ENCODE measurements at places on chromosomes 4 and X.
A peak's percentile ranks its signal among the peaks of the same experiment; 100 is the strongest.

DNA sequence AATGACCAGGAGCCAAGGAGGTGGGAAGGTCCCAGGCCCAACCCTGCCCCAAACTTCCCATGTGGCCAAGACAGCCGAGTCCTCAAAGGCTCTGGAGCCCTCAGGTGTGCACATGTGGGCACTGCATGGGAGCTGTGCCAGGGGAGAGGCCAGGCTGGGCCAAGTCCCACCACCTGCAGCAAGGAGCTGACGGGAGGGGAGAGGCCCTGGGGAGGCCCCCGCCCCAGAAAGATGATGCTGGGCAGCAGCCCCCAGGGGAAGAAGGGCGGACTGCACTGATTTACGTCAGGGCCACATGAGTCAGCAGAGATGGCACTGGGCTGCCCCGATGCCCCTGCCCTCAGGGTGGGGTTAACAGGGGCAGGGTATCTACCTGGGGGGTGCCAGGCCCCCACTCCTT is 1.4 kb downstream of the L1CAM start:
- peak; percentile 53 for DNase-seq

GRCh38 chrX:16882702-16883486 is 12.7 kb upstream of the RBBP7 start:
- DNase-seq = peak; percentile 76

DNA sequence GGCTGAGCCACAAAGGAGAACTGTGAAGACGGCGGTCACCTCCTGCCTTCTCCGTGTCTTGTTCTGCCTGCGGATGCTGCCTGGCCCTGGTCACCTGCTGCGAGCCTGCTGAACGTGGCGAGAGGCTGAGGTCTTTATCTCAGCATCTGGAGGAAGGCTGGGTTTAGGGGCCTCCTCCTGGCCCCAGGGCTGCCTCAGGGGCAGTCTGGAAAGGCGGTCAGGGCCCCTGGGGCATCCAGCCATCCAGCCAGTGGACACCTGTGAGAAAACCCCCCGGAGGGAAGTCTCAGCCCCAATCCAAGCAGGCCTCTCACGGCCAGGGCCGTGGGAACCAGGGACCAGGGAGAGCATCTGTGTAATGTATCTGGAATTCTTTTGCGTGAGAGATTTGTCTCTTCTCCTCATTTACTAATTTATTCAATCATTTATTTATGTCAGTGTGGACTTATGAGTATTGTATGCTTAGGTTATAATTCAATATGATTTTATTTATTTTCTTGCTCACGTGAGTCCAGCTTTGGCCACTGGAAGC is 11.3 kb downstream of the PDE6B start:
- no peak for DNase-seq

DNA sequence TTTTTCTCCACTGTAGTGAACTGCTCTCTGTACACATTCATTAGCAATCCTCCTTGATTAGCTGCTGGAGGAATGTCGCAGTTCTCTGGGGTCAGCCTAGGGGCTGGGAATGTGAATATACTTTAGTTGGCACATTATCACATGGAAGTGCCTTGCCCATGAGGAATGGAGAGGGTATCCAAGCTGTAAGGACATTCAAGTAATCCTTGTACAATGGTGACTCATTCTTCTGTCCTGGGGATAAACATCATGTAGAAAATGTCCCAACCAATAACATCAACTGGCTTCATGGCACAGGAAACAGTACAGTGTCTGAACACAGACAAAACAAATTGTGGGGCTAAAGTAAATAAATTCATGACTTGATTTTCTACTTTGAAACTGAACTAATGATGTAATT is 147.1 kb downstream of the GLRA2 start:
- DNase-seq = no peak

GRCh38 chrX:41335198-41335957 is 1.4 kb downstream of the DDX3X start:
- DNase-seq = no peak

GRCh38 chr4:110550260-110550659 is 72.6 kb downstream of the PITX2 start:
- no peak for DNase-seq

- no peak for DNase-seq
These were observed 40.3 kb downstream of the PDGFC start for GRCh38 chr4:156931267-156931666.

DNA sequence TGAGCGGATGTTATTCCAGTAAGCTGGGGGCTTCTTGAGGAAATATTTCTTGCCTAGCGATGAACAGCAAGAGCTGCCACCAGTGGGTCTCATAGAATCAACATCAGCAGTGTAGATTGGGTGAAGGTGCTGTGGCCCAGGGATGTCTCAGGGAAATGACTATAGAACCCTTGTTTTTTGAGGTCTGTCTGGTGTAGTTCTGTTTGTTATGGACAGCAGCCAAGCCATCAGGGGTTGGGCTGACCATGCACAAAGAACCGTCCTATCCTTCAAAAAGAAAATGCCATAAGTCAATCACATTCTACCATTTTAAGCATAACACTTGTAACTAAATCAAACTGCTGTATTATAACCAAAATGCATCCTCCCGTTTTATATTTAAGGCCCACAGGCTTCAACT is 17.3 kb upstream of the C1GALT1C1 start:
- no peak for DNase-seq

DNA sequence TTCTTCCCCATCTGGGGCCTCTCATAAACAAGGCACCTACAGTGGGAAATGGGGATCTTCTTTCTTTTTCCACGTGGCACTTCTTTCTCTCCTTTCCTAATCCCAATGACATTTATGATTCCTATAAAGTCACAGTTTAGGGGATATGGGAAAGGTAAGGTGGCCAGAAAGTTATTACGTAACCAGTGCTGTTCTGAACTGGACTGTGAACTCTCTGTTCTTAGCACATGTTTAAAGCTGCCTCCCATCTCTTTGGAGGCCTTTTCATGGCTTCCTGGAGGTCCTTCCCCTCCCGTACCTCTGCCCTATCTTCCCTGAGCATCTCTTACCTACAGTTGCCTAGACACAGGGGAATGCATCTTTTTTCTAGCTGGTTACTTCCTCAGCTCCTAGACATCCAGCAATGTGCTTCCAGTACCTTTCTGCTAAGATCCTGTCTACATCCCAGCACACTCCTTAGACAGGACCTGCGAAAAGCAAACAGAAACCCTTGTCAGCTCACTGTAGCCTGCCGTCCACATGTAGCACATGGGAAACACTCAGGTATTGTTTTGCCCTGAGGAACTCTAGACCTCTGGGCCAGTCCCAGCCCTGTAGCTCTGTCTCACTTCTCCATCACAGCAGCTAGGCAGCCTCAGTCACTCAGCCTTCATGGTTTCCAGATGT is 195.4 kb downstream of the NWD2 start:
- no peak for DNase-seq

GRCh38 chr4:19520939-19521520 is 730.7 kb upstream of the SLIT2 start:
- DNase-seq = no peak

DNA sequence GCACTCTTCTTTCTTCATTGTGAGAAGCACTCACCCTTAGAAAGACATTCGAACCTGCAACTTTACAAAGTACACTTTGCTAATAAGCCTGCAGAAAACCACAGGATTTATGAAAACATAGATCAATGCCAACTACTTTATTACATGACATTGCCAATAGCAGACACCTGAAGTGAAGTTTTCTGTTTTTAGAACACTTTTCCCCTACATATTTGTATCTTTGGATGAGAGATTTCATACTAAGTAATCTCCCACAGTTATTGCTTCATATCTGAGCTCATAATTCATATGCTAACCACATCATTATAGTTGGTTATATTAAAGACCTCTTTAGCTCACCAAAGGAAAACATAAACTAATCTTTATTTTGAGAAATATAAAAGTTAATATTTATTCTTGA is 276.5 kb upstream of the CTSO start:
- DNase-seq = no peak

DNA sequence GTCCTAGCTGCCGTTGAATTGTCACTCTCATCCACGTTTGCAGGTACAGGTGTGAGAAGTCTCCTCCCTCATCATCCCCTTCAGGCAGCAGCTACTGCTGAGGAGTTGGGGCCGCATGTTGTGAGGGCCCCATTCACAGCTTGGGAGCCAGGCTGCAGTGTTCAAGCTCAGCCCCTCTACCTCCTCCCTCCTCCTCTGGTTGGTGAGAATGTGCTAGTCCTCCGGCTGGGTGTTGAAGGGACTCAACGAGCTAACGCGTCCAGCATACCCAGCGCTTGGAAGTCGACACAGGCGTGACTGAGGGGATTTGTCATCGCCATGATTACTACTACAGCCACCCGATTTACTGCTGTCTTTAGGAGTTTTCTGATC is 82.0 kb upstream of the PSAPL1 start:
- no peak for DNase-seq

- peak; percentile 30 for DNase-seq
These were observed 1305.8 kb downstream of the PCDH7 start for GRCh38 chr4:32025851-32026459.

DNA sequence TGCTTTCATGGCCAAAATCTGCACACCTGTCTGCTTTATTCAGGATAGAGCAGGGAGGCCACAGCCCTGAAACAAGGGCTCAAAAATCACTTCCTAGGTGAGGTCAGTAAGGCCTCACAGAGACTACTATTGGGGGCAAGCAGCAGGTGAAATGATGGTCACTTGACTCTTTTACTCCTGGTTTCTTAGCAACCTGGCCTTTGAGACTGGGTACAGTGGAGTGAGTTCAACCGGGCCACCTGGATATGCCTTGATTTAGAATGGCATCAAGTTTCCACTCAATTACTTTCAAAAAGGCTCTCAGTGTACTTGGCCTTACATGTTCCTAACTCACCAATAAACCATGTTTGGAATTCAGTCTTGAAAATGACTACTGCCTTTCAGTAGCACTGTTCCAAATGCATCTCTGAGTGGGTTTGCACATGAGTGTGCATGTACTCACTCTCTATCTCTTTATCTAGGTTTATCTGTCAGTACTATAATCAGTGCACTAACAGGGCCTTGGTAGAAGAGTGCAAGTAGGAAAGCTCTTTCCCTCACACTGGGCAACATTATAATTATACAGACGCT is 388.2 kb downstream of the OPHN1 start:
- DNase-seq = no peak

- DNase-seq = no peak
These were observed 189.3 kb downstream of the PTTG2 start for GRCh38 chr4:38149472-38149996.

DNA sequence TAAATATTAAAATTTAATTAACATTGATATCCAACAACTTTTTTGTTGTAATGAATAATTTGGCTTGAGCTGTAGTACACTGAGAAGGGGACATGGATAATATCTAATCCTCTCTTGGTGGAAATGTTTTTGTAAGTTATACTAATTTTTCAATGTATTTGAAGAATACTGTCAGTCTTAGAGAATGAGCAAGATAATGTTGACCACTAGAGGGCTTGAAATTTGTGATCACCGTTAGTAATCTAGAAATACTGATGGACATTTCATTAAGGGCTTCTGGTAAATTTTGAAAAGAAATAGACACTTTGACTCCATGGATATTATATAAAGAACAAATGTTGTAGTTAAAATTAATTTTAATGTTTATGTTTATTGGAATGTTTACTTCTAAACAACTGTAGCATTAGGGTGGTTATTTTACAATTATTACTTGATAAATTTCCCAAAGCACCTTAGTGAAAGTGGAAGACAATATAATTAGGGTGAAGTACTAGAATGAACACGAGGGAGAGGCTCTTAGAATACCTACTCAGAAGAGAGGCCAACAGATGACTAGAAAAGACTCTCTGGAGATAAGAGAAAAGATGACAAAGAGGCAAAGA is 20.0 kb upstream of the CAMK2D start:
- DNase-seq = no peak

DNA sequence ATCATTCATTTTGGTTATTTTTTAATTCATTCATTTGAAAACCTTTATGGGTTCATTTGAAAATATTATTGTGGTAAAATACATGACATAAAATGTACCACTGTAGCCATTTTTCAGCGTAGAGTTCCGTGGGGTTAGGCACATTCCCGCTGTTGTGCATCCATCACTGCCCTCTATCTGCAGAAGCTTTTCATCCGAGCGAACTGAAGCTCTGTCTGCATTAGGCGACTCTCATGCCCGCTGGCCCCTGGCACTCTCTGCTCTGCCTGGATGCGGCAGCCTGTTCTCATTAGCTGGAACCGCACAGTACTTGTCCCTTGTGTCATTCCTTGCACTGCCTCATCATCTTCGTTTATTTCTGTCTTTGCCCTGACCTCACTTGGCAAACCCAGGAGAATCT is 17.5 kb downstream of the CFAP99 start:
- no peak for DNase-seq

DNA sequence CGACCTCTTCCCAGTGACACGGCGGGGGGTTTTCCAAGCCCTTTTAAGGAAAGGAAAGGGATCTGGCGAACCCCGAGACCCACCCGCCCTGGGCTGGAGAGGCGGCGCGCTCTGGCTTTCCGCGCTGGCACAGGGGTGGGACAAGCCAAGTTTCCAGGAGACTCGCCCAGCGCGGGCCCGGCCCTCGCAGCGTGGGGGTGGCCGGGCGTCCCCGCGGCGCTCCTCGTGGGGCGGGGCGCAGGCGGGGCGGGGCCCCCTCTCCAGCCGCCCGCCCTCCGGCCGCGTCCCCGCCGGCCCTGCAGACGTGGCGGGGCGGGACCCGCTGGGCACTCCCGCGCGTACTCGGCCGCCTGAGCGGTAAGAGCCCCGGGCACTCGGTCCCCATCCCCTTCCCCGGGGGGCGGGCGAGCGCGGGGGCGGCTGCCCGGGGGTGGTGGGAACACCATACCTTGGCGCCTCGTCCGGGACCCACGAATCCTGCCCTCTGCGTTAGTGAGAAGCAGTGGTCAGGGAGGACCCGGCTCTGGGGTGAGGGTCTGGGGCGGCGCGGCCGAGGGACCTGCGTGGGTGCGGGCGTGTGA is at the start of gene FAM114A1:
Gene FAM114A1, plus strand, starts transcription at position 329 of the 581 bp plus-strand sequence. CDS start 10,273 bp downstream, outside the sequence.
- DNase-seq = peak; percentile 24

DNA sequence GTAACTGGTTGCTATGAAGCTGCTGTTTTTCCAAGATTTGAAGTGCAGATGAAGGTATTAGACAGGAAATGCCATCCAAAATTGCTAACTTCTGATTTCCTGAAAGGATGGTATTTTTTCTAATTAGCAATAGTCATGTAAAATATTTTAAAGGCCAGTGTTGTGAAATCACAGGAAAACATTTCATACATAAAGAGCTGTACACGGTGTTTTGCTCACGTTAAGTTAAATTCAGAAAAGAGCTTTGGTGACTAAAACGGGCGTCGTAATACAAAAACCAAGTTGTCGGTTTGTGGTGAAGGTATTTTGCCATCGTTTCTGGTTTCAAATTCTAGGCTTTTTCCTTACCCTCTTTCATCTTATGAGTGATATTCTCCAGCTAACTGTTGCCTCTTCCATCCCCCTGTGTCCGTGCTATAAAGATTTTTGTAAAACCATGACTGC is 39.8 kb downstream of the AFF1 start:
- DNase-seq = no peak

DNA sequence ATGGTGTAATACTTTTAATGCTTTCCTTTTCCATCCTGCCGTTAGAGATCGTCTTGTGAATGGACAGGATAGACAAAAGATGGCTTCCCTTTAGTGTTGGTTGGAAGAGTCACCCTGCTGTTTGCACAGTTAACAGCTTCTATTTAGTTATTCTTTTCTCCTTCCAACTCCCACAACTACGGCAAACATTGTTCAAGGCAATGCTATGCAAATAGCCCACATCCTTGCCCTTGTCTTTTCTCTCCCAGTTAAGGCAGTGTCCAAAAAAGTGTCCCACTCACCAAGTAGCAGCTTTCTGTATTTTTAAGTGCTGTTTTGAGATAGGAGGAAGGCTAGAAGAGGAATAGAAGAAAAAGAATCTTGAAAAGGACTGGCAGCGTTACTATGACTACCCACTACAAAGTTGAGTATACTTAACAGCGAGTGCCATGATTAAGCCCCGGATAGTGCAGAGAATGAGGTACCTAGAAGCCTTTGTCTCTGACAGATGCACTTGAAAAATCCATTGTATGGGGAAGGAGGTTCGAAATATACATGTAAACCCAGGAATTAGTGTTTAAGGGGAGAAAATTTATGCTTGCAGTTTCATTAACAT is 12.1 kb upstream of the RUFY3 start:
- no peak for DNase-seq

Measured in NCI-H1105 (cell line).